ENCODE measurements at places on chromosomes 13 and 19.
A peak's percentile ranks its signal among the peaks of the same experiment; 100 is the strongest.

DNA sequence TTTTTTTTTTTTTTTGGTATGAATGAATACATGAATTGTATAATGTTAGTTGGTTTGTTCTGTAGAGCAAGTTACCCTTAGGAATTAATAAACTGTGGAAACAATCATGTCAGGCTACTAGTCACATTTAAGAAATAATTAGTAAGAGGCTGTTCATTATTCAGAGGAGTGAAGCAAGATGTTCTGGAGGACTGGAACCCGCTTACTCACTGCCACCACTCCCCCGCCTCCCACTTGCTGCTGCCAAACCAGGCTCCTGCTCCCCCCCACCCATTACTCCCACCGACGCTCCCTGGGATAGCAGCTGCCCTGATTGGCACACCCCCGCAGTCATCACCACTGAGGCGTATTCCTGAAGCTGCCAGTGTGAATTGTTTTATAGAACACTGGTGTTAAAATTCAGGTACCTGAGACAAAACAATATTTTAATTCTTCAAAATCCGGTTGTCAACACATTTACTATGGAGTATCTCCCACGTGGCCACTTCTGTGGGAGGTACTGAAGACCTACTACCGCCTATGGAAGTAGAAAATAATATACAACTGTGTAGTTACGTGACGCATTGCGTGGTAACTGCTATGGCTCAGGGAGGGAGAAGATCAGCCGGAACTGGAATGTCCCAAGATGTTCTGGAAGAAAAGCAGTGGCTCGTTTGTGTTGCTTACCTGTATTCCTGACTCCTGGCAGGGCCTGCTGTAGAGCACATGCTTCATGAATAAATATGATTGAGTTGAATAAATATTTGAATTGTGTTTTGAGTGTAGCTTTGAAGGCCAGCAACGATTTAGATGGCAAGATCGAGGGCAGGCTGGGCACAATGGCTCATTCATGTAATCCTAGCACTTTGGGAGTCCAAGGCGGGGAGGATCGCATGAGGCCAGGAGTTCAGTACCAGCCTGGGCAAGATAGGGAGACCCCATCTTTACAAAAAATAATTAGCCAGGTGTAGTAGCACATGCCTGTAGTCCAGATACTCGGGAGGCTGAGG is 1.7 kb downstream of the DPY19L3 start:
- no peak for DNase-seq

- DNase-seq: no peak
Observed at GRCh38 chr13:48216204-48216711, 16.7 kb upstream of the ITM2B start.

DNA sequence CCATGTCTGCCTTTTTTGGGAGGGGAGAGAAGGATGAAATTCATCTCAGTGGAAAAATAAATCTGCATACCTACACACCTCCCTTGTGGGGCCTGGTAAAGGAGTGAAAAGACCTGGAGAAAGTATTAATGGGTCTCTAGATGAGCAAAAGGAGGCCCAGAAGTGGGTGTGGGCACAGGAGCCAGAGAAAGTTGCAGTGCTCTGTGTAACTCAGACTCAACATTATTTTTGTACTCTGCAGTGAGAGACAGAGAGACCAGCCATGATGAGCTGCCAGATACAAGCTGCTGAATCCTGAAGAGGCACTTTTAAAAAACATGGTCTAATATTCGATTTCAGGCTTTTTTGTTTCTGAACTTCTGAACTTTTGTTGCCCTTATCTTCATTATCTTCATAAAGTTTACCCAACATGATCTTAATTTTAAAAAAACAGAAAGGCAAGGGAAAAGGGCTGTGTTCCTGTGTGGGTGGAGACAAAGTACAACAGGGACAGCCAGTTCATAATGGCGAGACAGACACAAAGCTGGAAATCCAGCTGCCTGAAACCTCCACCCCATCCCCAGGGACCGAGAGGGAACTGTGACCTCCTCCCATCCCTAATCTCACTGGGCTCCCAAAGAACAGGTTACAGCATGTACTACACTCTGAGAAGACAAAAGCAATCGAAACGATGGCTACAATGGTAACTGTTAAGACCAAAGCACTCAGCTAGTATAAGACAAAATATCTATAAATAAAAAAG is 77.2 kb downstream of the KLF12 start:
- DNase-seq: no peak

DNA sequence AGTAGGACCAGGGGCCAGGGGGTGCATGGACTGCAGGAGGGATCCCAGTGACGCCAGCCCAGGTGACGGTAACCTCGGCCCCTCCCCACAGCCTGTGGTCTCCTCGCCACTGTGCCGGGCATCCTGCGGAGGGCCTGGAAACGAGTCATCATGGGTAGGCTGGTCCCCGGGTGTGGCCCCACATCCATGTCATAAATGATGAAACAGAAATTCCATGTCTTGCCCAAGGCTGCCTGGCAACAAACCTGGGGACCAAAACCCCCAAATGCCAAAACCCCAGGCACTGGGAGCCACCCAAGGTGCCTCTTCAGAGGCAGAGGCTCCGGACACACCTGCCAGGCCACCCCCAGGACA is 20.9 kb downstream of the MAP2K2 start:
- DNase-seq: no peak

DNA sequence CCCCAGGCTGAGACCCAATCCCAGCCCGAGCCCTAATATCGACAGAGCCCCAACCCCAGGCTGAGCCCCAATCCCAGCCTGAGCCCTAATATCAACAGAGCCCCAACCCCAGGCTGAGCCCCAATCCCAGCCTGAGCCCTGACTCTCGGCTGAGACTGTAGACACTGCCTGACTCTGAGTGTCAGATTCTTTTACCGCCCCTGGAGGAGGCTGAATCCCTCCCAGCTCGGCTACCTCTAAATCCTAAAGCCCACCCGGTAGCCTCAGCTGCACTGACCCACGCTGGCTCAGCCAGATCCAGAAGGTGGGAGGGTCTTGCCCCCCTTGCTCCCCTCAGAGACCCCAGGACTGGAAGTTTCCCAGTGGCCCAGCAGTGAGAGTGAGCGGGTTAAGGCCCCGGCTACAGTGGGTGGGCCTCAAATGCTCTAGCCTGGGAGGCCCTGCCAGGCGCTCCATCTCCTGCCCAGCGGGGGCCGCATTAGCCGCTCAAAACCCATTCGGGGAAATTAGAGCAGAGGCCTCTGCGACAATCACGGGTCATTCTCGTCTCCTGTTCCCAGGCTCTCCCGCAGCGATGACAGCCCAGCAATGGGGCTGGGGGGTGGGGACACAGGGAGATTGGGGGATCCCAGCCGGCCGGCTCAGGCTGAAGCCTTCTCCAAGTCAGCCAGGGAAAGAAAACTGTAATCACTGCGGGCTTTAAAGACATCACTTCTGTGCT is 43.8 kb downstream of the ZNRF4 start:
- DNase-seq: no peak

- no peak for DNase-seq
Observed at GRCh38 chr13:57672168-57672567, 40.6 kb downstream of the PCDH17 start.

- DNase-seq: no peak
Observed at GRCh38 chr13:51577690-51578089, 6.6 kb upstream of the WDFY2 start.

DNA sequence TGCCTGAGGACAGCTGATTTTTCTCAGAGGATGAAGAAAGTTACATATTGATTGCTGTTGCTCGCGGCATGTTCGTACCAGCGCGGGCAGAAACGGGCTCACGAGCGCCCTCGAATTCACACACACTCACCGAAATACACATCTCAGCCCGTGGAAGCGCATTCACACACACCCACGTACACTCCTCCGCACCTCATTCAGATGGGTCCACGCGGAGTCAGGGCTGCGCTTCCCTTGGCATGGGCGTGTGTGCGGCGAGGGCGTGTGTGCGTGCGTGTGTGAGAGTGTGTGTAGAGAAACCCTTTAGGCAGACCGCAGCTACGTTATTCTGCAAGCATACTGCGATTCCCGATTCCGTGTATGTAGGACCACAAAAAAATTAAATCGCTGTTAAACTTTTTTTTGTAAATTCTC is 2.1 kb upstream of the PCDH17 start:
- DNase-seq: no peak

- DNase-seq: no peak
Observed at GRCh38 chr13:71789693-71790329, 77.2 kb downstream of the DACH1 start.

- no peak for DNase-seq
Observed at GRCh38 chr13:77388944-77389624, 62.2 kb upstream of the MYCBP2 start.

DNA sequence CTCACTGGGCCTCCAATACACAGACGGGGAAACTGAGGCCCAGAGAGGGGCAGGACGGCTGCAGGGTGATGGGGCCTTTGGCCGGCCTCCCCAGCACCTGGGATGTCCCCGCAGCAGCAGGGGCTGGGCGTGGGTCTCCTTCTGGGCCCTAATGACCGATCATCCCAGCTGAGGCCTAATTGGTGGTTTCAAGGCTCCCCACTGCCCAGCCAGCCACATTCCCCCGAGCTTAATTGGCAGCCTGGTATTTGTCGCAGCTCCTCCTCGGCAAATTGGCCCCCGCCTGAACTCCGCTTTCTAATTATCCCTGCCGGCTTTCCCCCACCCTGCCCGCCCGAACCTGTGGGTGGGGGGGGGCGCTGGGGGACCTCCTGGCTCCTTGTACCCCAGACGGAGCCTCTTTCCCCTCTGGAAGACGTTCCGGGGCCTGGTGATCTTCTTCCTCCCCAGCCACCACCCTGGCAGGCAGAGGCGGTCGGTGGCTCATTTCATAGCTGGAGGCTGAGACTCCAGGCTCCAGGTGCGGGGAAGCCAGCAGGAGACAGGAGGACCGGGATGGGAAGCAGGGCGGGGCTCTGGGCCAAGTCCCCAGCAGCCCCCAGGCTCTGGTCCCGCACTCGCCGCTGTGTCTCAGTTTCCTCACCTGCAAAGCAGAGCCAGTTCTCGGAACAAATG is 27.2 kb upstream of the WDR18 start:
- no peak for DNase-seq

GRCh38 chr19:3644351-3645066 is 17.9 kb upstream of the CACTIN start:
- DNase-seq: no peak

DNA sequence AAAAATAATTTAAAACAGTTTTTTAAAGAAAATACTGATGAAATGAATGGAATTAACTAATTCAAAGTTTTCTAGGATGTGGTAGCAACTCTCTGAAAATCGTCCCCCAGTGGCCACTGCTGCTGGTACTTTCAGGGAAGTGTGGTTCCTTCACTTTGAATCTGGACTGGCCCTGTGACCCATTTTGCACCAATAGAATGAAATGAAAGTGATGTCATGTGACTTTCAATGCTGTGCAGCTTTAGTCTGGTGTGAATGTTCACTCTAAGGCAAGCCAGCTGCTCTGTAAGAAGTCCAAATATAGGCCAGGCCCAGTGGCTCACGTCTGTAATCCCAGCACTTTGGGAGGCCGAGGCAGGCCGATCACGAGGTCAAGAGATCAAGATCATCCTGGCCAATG is 26.4 kb upstream of the HNRNPA1L2 start:
- no peak for DNase-seq

- no peak for DNase-seq
Observed at GRCh38 chr13:48403151-48403631, 9.7 kb downstream of the LPAR6 start.

- DNase-seq: peak; percentile 92
Observed at GRCh38 chr19:53553865-53554791, 16.2 kb downstream of the ZNF331 start.

GRCh38 chr13:91988331-91988730 is 589.9 kb downstream of the GPC5 start:
- no peak for DNase-seq

GRCh38 chr13:29515372-29515771 is 80.1 kb downstream of the SLC7A1 start:
- no peak for DNase-seq

DNA sequence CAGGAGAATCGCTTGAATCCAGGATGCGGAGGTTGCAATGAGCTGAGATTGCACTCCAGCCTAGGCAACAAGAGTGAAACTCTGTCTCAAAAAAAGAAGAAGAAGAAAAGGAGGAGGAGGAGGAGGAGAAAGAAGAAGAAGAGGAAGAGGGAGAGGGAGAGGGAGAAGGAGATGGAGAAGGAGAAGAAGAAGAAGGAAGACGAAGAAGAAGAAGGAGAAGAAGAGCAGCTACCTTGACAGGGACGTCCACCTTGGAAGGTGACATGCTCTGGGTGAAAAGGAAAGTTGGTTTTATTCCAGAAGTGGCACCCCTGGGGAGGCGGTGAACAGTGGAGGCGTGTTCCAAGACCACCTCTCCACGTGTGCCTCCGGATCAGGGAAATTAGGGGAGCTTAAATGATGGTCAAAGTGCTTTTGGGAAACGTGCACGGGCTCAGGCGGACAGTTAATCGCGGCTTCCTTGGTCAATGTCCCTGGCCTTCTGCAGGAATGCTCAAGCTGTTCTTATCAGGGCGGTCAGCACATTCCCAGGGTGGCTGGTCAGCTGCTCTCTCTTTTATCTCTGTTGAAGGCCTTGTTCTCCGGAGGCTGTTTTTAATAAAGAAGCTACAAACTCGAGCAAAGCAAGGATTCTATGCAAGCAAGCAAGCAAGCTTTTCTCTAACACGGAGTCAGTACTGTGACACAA is 78.9 kb upstream of the PEG3 start:
- DNase-seq: no peak

GRCh38 chr13:49841964-49842363 is 49.5 kb upstream of the KPNA3 start:
- DNase-seq: no peak

- peak; percentile 90 for DNase-seq
Observed at GRCh38 chr13:27022571-27023311, 148.9 kb downstream of the USP12 start.

Data from erythroblast (primary cell).